Activated T-helper 1 cell treated with anti-CD3 and anti-CD28 coated beads, Interleukin-2, amount 50 U/mL, for 16 hours (primary cell): ENCODE measurements at places on chromosomes 3 and 15.

DNA sequence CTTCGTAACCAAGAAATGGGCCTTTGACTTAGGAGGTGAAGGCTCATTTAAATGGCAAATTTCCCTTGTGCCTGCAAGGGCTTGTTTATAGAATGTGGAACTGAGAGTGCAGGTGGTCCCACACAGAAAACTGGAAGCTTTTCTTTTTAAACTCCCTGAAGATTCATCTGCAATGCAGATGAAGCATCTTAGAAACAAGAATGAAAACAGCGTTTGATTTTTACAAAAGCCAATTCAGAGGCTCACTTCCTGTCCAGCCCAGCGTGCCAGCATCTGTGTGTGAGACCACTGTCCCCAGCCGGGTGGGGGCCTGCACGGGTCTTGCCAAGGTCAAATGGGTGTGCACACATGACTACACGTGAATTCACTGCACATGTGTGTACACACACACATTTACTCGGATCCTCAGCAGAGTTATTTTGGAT, 94.7 kb downstream of the LINGO1 start:
- no peak for DNase-seq

GRCh38 chr3:80018375-80018774, 250.6 kb upstream of the ROBO1 start:
- DNase-seq, result no peak

- DNase-seq, result no peak
These were observed 69.7 kb upstream of the TPM1 start for GRCh38 chr15:62972814-62973213.

DNA sequence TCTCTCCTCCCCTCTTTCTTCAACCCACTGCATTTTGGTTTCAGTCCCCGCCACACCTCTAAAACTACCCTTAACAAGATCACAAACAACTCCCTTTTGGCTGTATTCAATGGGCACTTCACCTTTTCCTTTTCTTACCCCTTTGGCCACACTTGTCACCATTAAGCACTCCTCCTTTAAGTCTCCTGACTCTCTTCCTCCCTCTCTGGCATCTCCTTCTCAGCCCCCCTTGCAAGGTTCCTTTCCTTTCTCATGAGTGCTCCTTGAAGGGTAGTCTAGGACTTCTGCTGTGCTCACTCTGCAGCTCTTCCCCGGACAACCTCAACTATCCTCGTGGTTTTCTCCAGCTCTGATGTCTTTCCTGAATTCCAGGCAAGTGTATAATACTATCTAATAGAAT, 103.7 kb downstream of the RPL22L1 start:
- DNase-seq, result no peak

- DNase-seq, result no peak
These were observed 40.6 kb upstream of the RFTN1 start for GRCh38 chr3:16554126-16554525.

DNA sequence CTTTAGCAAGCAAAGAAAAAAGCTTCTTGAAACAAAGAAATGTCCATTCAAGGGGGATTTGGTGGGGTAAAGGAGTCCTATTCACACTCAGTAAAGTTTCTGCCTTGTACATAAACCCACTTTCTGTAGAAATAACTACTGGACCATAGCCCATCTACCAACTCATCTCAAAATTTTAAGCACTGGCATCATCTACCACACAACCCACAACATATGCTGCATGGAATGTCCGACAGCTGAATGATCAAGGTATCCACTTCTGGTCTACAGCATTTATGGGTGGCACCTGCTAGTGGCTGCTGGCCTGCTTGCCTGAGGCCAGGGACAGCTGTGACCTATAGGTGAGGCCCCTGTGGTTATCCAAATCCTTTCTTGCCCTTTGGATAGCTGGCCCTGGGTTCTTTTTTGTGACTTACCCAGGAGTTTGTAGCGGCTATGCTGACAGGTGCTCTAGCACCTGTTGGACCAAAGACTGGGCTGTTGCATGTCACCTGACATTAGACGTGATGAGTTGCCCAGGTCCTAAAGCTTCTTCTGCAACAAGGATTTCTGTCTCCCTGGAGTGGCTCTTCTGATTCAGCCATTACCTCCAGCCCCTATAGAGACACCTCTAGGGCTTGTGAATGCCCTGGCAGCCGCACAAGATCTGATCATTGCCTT, 19.2 kb upstream of the MEF2A start:
- no peak for DNase-seq

- no peak for DNase-seq
These were observed 77.6 kb downstream of the FHIT start for GRCh38 chr3:61173676-61174075.

- no peak for DNase-seq
These were observed 9.5 kb downstream of the LRRC49 start for GRCh38 chr15:70902107-70902506.

DNA sequence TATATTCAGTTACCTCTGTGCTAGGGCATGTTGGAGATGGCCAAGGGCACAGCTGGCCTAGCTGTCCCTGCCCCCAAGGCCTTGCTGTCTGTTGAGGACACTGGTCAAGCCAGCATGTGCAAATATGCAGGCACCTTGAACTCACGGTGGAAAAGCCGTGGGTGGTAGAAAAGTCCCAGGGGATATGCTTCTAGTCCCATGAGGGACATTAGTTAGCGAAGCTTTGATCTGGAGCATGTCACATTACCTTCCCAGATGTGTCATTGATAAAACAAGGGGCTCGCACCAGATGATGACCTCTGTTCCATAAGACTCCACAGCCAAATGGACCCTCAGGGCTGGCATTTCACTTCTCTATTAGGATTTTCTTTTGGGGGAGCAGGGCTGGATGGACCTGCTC, 14.2 kb upstream of the TMEM158 start:
- no peak for DNase-seq

GRCh38 chr15:65918357-65918920, 49.1 kb downstream of the RAB11A start:
- no peak for DNase-seq

DNA sequence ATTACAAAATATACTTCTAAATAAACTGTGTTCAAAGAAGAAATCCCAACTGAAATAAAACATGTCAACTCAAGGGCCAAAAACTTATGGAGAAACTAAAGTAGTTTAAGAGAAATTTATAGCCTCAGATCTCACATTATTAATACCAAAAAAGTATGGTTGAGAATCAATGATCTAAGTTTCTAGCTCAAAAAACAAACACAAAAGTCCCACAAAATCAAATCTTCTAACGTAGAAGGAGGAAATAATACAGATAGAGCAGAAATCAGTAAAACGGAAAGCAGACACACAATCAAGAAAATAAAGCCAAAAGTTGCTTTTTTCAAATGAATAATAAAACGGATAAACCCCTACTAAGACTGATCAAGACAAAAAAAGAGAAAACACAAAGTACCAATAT, 2.9 kb downstream of the SUSD5 start:
- DNase-seq, result no peak

- DNase-seq, result no peak
These were observed 927 bp downstream of the SMAD6 start for GRCh38 chr15:66702787-66703539.

GRCh38 chr15:48494631-48495030, 150.9 kb downstream of the FBN1 start:
- no peak for DNase-seq

GRCh38 chr15:89851673-89852341, 37.2 kb upstream of the ANPEP start:
- DNase-seq, result no peak

DNA sequence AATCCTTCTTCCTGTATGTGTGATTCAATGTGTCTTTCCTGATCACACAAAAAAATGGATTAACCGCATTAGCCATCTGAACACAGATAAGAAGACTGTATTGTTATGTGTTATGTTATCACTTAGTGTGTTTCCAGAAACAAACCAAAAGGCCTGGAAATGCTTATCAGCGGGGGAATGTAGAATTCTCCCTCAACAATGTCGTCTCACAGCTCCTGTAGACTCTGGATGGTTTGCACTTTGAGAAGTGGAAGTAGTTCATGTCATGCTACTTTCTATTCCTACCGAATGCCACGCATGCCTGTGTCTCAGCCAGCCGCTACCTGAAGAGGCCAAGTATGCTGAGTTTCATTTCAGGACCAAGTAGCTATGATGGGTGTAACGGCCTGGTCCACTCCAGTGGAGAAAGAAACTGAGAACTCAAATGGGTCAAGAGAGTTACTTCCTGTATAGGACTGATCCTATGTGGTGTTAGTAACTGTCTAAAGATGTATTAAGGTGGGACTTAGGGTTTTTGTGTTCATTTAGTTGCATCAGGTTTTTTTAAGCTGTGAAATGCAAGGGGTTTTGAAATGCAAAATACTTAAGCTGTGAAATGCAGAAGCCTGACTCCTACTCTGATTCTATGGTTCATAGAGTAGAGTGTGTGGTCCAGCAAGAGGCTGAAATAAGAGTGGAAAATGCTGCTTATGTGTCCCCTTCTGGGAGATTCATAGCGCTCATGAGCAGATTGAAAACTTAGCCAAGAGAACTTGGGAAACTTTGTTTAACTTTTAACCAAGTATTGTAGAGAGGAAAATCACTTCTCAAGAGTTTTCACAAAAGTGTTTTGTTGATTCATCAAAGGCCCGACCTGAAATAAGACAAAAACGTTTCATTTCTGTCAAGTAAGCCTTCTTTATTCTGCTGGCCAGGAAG, 118.5 kb upstream of the LMOD3 start:
- DNase-seq, result no peak

- DNase-seq, result no peak
These were observed 91.6 kb downstream of the PPARG start for GRCh38 chr3:12380461-12380860.

- no peak for DNase-seq
These were observed 50.0 kb upstream of the CORO2B start for GRCh38 chr15:68528626-68529290.

- no peak for DNase-seq
These were observed 74.0 kb upstream of the MANF start for GRCh38 chr3:51311055-51311454.

GRCh38 chr15:34147371-34148140, 45.7 kb downstream of the PGBD4 start:
- no peak for DNase-seq

GRCh38 chr3:117666325-117666724, 956.7 kb downstream of the TUSC7 start:
- no peak for DNase-seq

DNA sequence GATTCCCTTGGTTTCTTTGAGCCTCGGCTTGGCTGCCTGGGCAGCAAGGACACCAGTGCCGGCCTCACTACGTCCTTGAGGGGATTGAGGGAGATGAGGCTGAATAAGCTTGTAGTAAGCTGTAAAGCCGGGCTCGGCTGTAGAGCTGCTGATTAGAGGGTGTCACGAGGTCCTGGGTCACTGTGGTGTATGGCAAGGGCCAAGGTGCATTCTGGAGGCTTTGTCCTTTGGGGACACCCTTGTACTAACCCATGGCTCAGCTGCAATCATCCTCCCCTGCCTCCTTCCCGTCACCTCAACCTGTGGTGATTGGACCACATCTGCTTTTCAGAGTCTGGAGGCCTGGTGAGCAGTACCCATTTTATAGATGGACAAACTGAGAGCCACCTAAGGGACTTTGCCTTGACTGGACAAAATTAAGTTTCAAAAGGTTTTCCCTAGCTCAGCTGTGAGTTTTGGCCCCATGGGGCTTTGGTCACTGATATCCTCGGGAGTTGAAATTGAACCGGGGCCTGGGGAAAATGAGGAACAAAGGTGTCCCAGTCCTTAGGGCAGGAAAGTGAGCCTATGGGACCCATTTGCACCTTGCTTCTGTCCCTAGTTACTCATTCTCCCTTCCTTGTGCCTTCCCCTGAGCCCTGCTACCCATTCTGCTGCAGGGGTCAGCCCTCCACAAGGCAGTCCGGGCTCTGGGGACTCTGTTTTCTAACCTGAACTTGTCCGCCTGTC, 2.4 kb downstream of the SLC6A6 start:
- no peak for DNase-seq

DNA sequence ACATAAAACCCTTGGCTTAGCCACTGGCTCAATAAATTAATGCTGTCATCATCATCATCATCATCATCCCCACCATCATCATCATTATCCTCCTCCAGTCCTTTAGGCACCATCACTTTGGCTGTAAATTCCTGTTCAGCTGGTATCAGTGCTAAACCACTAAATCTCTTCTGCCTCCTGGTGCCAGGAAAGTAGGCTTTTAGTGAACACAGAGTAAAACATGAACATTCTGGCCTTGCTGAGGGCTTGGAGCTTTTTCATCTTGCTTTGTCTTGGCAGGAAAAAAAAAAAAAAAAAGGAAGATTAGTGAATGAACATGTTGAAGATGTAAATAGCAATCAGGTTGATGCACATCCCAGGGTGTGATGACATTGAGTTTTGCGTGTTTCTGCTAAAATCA, 67.3 kb upstream of the EIF1B start:
- DNase-seq, result no peak

- no peak for DNase-seq
These were observed 7.9 kb downstream of the FEM1B start for GRCh38 chr15:68285259-68285980.

DNA sequence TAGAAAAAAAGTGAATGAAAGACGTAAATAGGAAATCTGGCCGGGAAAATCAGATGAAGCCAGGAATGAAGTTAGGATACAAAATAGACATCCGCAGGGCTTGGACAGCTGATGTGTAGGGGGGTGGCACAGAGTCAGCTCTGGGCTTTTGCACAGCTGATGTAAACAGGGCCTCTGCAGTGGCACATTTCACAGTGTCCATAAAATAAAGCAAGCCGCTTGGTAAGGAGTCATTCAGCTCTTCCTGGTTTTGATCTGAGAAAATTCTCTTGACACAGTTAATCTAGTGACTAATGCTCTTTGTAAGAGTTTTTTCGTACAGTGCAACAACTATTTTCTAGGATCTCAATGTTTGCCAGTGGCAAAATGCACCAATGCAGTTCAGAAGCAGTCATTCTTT, 153.3 kb downstream of the USP13 start:
- DNase-seq, result no peak

GRCh38 chr3:9590282-9590791, 36.7 kb upstream of the LHFPL4 start:
- no peak for DNase-seq

DNA sequence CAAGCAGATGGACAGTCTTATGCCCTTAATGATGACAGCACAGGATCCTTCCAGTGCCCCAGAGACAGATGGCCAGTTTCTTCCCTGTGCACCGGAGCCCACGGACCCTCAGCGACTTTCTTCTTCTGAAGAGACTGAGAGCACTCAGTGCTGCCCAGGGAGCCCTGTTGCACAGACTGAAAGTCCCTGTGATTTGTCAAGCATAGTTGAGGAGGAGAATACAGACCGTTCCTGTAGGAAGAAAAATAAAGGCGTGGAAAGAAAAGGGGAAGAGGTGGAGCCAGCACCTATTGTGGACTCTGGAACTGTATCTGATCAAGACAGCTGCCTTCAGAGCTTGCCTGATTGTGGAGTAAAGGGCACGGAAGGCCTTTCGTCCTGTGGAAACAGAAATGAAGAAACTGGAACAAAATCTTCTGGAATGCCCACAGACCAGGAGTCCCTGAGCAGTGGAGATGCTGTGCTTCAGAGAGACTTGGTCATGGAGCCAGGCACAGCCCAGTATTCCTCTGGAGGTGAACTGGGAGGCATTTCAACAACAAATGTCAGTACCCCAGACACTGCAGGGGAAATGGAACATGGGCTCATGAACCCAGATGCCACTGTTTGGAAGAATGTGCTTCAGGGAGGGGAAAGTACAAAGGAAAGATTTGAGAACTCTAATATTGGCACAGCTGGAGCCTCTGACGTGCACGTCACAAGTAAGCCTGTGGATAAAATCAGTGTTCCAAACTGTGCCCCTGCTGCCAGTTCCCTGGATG, 198.7 kb downstream of the AKAP13 start:
- no peak for DNase-seq

- no peak for DNase-seq
These were observed 62.1 kb downstream of the PRICKLE2 start for GRCh38 chr3:64163019-64163754.

GRCh38 chr3:10653241-10653640, 147.9 kb upstream of the ATP2B2 start:
- no peak for DNase-seq

GRCh38 chr15:72521682-72522081, 47.6 kb downstream of the ARIH1 start:
- DNase-seq, result no peak
